T-helper 17 cell (primary cell): ENCODE measurements at places on chromosomes 7 and 10.

- no peak for DNase-seq
Observed at GRCh38 chr7:8205537-8205936, 56.4 kb downstream of the ICA1 start.

DNA sequence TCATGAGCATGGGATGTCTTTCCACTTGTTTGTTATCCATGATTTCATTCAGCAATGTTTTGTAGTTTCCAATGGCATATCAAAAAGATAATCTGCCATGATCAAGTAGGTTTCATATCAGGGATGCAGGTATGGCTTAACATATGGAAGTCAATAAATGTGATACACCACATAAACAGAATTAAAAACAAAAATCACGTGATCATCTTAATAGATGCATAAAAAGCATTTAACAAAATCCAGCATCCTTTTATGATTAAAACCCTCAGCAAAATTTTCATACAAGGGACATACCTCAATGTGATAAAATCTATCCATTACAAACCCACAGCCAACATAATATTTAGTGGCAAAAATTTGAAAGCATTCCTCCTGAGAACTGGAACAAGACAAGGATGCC, 90.3 kb downstream of the ZNF37A start:
- DNase-seq: no peak

DNA sequence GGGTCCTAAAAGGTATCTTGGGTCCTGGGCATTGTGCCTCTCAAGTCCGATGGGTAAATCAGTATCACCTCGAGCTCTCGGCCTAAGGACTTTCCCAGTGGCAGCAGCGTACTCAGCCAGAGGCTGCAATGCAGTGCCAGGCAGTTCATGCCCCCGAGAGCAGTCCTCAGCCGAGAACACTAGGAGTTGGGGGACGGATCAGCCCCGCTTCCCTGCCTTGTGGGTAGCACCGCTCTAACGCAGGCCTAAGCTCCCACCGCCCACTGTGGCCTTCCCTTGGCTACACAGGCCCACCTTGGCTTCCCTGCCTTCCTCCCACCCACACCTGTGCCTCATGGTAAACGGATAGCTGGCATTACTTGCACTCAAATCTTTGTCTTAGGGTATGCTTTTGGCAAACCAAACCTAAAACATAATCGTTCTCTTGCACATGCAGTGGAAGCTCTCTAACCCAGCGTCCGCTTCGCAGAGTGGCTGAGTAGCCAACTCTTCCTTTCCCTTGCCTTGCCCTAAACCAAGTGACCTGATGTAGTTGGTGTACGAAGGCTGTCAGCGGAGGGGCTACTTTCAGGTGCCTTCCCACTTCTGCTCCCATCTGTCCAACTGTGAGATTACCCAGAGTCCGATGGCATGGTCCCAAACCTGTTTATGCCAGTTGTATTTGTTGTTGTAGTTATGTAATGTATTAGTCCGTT, 73.2 kb upstream of the CHST15 start:
- no peak for DNase-seq

- DNase-seq: no peak
Observed at GRCh38 chr10:33114451-33114952, 156.5 kb upstream of the ITGB1 start.

DNA sequence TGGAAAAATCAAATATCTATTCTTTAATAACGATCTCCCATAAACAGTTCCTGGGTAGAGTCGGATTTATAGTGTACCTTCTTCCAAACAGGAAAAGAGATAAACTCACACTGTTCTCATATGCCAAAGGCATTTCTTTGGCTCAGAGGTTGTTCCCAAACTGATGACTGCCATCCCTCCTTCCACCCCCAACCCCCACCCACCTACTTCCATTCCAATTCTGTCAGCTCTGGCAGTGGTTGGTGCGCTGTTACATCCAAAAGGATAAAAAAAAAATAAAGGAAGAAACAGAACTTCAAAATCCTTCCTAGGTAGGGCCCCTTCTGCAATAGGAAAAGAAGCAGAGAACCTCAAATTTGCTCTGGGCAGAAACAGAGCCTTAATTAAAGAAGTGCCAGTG, 104.7 kb downstream of the DGKI start:
- no peak for DNase-seq

GRCh38 chr7:99465421-99465768, 572 bp downstream of the ATP5MF start:
- DNase-seq: no peak

- no peak for DNase-seq
Observed at GRCh38 chr10:50490241-50490640, 133.5 kb downstream of the SGMS1 start.

DNA sequence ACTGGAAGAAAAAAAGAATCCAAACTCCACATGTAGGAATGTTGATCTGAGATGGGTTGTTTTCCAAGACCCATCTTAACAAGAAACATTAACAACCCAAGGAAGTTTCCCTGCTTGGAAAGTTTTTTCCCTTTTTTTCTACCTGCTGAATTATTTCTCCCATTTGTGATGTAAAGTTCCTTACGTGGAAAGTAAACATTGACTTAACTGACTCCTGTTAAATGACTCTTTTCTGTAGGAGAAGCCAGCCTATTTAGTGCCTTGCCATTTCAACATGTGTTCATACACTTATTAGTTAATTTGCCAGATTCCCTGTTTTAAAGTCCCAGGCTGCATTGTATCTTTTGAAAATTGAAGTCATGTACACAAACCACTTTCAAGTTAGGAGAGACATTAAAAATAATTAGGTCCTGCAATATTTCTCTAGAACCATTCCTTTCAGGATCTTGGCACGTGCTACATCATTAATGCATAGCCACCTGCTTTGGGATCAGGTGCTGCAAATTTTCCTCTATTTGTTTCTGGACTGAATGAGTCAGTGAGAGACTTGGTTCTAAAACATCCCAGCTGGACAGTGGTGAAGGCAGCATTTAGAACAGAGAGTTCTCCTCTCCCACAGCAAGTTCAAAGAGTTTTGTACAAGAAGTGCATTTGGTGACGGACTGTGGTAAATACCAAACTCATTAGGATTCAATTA, 698.5 kb downstream of the SUGCT start:
- DNase-seq: no peak

DNA sequence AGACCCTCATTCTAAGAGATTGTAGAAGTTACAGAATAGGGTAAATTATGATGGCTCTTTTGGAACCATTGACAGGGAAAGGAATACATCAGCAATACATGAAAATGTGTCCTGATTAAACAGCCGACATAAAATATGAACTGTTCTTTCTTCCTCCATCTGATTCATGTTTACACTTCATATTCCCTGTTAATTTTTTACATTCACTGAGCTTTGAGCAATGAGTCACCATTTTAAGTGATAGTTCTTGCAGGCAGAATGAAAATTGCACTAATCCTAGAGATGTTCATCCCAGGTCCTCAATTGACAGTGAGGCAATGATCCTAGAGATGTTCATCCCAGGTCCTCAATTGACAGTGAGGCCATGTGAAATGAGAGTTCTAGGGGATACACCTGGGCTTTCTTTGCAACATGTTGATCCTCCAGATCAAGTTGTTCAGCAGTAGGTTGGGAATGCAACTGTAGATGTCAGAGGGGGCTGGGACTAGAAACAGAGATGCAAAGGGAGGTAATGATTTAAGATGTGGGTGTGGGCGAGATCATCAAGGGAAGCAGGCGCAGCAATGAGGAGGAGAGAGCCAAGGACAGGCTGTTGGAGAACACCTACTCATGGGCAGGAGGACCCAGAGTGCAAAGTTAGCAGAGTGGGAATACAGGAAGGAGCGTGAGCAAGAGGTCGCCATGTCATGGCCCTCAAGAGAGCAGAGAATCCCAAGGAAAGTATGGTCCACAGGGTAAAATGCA, 138.7 kb downstream of the ZNF365 start:
- no peak for DNase-seq

GRCh38 chr10:43596546-43596945, 9.7 kb upstream of the ZNF485 start:
- no peak for DNase-seq

DNA sequence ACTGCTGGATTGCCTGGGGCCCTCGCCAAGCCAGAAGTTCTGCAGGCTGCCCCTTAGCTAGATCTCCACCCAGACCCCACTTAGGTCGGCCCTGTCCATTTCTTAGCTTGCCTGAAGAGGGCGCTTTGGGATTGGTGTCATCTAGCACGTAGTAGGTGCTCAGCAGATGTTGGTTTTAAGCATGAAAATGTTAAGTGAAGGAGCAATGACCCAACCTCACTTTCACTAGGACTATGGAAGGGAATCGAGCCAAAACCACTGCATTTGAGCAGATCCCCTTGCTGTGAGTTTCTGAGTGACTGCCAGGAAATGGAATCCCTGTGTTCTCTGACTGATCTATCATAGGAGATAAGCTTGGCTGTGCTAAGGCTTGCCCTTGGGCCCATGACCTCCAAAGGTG, 131.7 kb upstream of the EEPD1 start:
- no peak for DNase-seq
